Naive thymus-derived CD4-positive, alpha-beta T cell (primary cell): ENCODE measurements at places on chromosomes 12 and 14. TPM values are rescaled to one million over a fixed set of nuclear protein-coding genes. Genes with fewer than 3 reads are reported as not detected.

Gene WDHD1
- 4.3 TPM for total RNA-seq

Gene PTPRB
- total RNA-seq, result 0.16 TPM

Gene GLIPR1L2
- 1.1 TPM for total RNA-seq

Gene CMTM5
- total RNA-seq, result not detected

Gene MFAP5
- total RNA-seq, result not detected

Gene VCPKMT
- total RNA-seq, result 16.4 TPM

Gene FGF23
- not detected for total RNA-seq

Gene NKX2-1
- total RNA-seq, result not detected

Gene SERPINA12
- not detected for total RNA-seq

Gene RNF212B
- total RNA-seq, result not detected

Gene FANCM
- total RNA-seq, result 10.9 TPM

Gene MNAT1
- 16.0 TPM for total RNA-seq
